Thymus (tissue), 14 donors: ENCODE measurements at places on chromosomes 2 and 18.

DNA sequence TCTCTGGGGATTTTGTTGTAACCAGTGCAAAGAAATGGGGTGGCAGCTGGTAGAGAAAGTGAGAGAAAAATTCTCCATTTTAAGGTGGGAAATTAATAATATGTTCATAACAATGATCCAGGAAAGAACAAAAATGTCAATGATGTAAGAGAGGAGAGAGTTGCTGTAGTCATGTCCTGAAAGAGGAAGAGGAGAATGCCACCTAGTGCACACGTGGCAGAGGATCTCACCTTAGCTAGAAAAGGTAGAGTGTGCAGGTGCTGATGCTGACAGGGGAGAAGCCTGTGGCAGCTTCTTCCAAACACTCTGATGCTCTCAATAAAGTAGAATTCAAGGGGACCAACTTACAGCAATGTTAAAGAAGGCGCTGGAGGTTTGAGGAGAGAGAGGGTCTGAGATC is 282.9 kb upstream of the PKDCC start:
- no peaks in the 10 kb centered on the region for H3K4me1 ChIP-seq
- no peak overlapping the region for H3K4me3 ChIP-seq
- no peaks in the 10 kb centered on the region for H3K27me3 ChIP-seq

GRCh38 chr2:30136764-30137444 is 9.9 kb upstream of the YPEL5 start:
- no peak overlapping the region for H3K27ac ChIP-seq
- peaks cover 2% of the 10 kb centered on the region for H3K4me1 ChIP-seq
- no peak for DNase-seq

DNA sequence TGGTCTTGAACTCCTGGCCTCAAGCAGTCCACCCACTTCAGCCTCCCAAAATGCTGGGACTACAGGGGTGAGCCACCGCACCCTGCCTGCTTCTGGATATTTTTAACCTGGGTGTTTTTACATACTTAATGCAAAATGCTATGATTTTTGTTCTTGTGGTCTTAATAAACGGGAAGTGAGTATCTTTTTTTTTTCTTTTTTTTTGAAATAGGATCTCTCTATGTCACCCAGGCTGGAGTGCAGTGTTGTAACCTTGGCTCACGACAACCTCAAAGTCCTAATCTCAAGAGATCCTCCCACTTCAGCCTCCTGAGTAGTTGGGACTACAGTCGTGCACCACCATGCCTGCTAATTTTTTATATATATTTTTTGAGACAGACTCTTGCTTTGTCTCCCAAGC is 19.2 kb upstream of the ASXL2 start:
- no peaks in the 10 kb centered on the region for H3K27me3 ChIP-seq
- H3K36me3 ChIP-seq: no peaks in the 10 kb centered on the region
- no peaks in the 10 kb centered on the region for H3K4me1 ChIP-seq
- no peak for DNase-seq
- H3K4me3 ChIP-seq: no peak overlapping the region
- no peak overlapping the region for H3K27ac ChIP-seq

DNA sequence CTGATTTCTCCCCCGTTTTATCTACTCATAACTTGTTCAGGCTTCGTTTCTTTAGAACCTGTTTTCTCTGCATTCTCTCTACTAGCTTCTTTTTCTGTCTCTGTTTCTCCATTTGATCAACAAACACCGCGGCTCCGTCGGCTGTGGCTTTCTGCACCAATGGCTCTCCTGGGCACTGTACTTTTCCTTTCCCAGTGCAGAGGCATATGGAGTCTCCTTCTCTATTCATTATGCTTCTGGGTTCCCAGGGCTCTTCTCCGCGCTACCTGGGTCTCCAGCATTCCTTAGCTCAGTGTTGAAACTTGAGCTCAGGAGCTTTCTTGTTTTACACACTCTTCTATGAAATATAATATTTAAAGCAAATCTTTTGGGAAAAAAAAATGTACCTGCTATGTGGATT is 196.6 kb upstream of the SOX11 start:
- no peaks in the 10 kb centered on the region for H3K27me3 ChIP-seq
- H3K27ac ChIP-seq: no peak overlapping the region
- H3K36me3 ChIP-seq: no peaks in the 10 kb centered on the region
- DNase-seq: no peak
- H3K4me3 ChIP-seq: no peak overlapping the region

DNA sequence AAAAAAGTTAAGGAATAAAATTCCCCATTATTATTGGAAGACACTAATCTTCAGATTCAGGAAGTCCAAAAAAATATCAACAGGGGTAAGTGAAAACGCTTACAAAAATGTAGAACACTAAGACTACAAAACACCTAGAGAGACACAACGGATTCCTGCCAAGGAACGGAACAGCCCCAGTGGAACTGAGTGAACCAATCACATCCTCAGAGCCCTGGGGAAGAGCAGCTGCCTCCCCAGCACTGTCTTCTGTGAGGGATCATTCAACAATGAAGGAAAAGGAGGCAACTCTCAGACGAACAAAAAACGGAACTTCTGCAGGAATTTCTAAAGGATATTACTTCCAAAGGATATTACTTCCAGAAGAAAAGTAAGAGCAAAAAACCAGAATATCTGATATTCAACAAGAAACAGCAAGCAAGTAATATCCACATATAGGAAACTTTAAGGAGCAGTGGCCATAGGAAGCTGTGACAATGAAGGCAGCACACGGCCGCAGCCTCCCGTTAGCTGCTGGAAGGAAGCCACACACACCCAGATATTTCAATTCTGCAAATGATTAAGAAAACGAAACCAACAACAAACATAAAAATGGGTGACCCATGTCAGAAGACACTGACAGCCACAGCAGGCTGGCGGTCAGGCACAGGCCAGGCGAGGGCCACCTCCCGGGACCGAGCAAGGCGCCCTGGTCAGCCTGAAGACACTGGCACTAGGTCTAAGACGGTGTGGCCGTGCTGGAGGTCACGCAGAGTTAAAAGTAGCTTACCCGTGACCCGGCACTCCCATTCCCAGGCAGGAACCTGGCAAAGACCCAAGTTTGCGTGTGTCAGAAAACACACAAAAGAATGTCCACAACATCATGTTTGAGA is 81.8 kb downstream of the HDAC4 start:
- H3K27ac ChIP-seq: peak overlapping the region; percentile 67
- no peaks in the 10 kb centered on the region for H3K36me3 ChIP-seq
- H3K4me3 ChIP-seq: peak overlapping the region; percentile 24
- no peak for DNase-seq
- H3K4me1 ChIP-seq: peaks cover 76% of the 10 kb centered on the region
- H3K27me3 ChIP-seq: no peaks in the 10 kb centered on the region

- peak overlapping the region; percentile 97 for H3K27ac ChIP-seq
Measured at GRCh38 chr2:191020742-191021381, 6.9 kb upstream of the STAT1 start.

DNA sequence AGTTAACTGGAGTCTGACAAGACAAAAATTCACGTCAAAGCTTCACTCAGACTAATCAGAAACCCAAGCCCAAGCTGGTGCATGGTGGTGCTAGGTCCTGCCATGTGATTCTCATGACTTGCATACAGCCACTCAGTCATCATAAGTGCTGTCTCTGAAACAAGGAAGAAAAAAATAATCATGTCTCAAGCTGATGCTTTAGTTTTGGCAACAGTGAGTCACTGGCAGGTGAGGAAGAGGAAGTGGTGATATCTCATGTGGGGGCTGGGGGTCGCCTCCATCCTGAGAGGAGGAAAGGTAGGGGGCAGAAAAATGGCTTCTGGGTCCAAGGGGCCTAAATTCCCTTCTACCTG is 136.3 kb downstream of the TMEM163 start:
- no peak overlapping the region for H3K4me3 ChIP-seq
- H3K4me1 ChIP-seq: no peaks in the 10 kb centered on the region
- no peaks in the 10 kb centered on the region for H3K36me3 ChIP-seq

DNA sequence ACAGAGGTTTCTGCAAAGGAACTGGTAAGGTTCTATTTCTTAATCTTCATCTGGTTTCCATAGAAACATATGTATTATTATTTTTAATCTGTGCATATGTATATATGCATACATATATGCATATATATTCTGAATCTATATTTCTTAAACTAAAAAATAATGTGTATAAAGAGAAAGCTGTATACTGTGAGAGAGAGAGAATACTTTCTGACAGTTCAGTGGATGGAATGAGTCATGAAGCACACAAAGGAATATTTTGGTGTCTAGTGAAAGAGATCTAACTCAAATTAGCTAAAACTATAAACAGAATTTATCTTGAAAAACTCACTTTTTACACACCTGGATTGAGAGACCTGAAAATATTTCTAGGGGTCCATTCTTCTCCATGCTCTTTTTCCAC is 1929.3 kb upstream of the LRRTM1 start:
- H3K4me1 ChIP-seq: no peaks in the 10 kb centered on the region
- no peak for DNase-seq

- no peaks in the 10 kb centered on the region for H3K4me1 ChIP-seq
- H3K27me3 ChIP-seq: no peaks in the 10 kb centered on the region
- peak overlapping the region; percentile 62 for H3K27ac ChIP-seq
- DNase-seq: no peak
- H3K36me3 ChIP-seq: no peaks in the 10 kb centered on the region
Measured at GRCh38 chr2:43419876-43420275, 176.0 kb downstream of the THADA start.

GRCh38 chr2:190180313-190181122 is 118.0 kb upstream of the MSTN start:
- peak overlapping the region; percentile 28 for H3K4me3 ChIP-seq
- peaks cover 12% of the 10 kb centered on the region for H3K27me3 ChIP-seq
- no peaks in the 10 kb centered on the region for H3K36me3 ChIP-seq

GRCh38 chr2:108029912-108030311 is 43.6 kb downstream of the SLC5A7 start:
- H3K36me3 ChIP-seq: no peaks in the 10 kb centered on the region
- H3K4me3 ChIP-seq: no peak overlapping the region
- DNase-seq: no peak
- no peak overlapping the region for H3K27ac ChIP-seq
- H3K4me1 ChIP-seq: no peaks in the 10 kb centered on the region
- H3K27me3 ChIP-seq: no peaks in the 10 kb centered on the region

- no peaks in the 10 kb centered on the region for H3K27me3 ChIP-seq
- H3K36me3 ChIP-seq: peaks cover 9% of the 10 kb centered on the region
- H3K27ac ChIP-seq: peak within 1 kb of the TSS; percentile 81
Measured at GRCh38 chr2:112481528-112482233, at the start of gene TTL. TSS of gene TTL (plus strand) at chr2:112482156. CDS start at chr2:112482345, 189 bp downstream.
